ENCODE measurements at places on chromosomes 4 and X.

DNA sequence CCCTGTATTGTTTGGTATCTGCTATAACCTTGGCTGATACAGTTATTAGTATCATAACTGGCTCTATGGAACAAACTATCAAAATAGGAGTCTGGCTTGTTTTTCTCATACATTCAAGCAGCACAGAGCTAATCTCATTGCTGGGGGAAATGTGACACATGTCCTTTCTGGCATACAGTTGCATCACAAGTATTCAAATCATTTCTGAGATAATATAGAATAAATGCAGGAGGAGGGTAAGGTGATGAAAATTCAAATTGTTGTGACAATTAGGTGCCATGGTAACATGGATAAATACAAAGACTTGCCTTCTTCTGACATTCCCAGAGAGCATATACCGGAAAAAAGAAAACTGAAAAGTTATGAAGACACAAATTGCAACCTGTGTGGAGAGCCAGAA is 2706.8 kb downstream of the ARAP2 start:
- no peak for DNase-seq

DNA sequence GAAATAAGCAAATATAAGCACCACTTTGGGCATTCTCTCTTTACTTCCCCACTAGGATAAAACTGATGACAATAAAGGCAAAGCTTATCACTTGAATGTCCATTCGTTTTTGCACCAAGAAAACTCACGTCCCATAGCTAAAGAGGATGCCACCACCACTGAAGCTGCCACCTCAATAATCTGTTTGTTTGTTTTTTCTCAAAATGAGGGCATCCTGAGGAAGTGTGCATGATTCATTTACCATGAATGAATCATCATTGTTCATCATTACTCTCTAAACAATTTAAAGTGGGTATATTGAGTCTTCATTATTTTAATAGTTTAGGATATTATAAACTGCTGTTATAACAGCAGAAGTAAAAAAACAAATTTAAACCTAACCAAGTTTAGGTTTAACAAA is 168.2 kb downstream of the DCTD start:
- no peak for DNase-seq

GRCh38 chr4:171717231-171717741 is 95.9 kb upstream of the GALNTL6 start:
- no peak for DNase-seq

DNA sequence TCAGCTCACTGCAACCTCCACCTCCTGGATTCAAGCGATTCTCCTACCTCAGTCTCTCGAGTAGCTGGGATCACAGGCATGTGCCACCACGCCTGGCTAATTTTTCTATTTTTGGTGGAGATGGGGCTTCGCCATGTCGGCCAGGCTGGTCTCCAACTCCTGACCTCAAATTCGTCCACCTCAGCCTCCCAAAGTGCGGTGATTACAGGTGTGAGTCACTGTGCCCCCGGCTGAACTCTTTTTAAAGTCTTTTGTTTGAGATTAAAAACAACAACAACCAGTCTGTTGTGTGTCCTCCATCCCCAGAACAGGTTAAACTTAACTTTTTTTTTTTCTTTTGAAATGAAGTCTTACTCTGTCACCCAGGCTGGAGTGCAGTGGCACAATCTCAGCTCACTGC is 36.3 kb upstream of the RBPJ start:
- DNase-seq, result no peak

DNA sequence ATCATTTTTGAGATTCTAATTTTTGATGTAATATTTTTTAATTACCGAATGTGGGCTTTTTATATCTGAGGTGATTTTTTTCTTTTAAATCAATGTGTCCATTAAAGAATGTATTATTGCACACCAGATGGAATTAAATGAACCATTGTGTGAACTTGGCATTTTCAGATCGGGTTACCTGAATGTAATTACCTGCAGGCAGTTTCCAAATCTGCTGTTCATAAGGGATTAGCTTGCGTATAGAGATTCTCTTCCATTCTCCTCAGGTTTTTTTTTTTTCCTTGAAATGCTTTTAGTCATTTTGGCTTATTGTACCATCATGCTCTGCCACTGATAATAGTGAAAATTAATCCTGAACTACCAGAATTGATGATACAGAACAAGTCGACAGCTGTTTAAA is 511.5 kb upstream of the ATOH1 start:
- DNase-seq, result no peak

GRCh38 chrX:17554914-17555313 is 179.9 kb downstream of the NHS start:
- DNase-seq, result no peak

DNA sequence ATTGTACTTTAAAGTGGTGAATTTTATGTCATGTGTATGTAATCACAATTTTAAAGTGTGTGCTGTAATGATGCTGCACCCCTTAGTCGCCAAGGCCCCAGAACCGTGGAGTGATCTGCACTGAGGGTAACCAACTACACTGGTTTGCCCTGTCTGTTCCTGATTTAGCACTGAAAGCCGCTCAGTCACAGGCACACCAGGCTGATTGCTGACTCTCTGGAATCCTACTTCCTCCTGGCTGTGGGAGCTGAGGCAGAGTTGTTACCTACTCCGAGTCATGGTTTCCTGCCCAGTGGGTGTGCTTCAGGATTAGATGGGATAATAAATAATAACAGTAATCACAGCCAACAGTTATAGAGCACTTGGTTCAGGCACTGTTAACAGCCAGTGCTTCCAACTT is 645.4 kb downstream of the BCOR start:
- DNase-seq, result no peak

All from NCI-H187 treated with DMSO at 0.1 percent for 48 hours (cell line).